Stimulated activated CD4-positive, alpha-beta T cell treated with anti-CD3 and anti-CD28 coated beads, Interleukin-15, amount 100 ng/mL, for 48 hours (primary cell): ENCODE measurements at places on chromosomes 2 and 18.

- DNase-seq = no peak
Observed at GRCh38 chr18:55290898-55291297, 297.1 kb downstream of the TCF4 start.

DNA sequence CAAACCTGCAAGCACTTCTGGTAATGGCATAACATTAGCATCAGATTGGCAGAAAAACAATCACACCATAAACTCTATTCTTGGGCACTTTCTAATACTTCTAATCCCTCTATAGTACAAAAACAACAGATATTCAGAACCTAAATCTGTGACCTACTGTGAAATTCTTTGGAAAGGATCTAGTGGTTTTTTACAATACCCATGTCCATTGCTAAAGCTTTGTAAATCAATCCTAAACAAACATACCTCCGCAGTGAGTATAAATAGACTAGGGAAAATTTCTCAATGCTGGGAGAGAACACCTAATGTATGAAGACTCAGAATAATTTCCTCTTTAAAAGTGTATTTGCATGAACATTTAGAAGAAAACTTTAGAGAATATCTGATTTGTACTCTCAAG, 1098.5 kb upstream of the DDX18 start:
- DNase-seq = no peak

DNA sequence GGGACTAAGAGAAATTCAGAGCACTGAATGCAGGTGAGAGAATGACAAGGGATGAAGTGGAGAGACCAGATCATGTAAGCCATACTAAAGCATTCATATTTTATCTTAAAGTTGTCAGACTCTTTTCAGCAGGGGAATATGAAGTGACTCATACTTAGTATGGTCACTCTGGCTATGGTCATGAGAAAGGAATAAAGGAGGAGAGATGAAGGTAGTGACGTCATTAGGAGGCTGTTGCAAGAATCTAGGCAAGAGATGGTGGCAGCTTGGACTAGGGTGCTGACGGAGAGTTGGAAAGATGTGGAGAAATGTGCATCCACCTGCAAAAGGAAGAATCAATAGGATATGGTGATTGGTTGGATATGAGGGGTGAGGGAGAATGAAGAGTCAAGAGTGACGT, 203.2 kb upstream of the ACVR2A start:
- DNase-seq = no peak

GRCh38 chr2:75560022-75560767, 544 bp downstream of the EVA1A start:
- no peak for DNase-seq

DNA sequence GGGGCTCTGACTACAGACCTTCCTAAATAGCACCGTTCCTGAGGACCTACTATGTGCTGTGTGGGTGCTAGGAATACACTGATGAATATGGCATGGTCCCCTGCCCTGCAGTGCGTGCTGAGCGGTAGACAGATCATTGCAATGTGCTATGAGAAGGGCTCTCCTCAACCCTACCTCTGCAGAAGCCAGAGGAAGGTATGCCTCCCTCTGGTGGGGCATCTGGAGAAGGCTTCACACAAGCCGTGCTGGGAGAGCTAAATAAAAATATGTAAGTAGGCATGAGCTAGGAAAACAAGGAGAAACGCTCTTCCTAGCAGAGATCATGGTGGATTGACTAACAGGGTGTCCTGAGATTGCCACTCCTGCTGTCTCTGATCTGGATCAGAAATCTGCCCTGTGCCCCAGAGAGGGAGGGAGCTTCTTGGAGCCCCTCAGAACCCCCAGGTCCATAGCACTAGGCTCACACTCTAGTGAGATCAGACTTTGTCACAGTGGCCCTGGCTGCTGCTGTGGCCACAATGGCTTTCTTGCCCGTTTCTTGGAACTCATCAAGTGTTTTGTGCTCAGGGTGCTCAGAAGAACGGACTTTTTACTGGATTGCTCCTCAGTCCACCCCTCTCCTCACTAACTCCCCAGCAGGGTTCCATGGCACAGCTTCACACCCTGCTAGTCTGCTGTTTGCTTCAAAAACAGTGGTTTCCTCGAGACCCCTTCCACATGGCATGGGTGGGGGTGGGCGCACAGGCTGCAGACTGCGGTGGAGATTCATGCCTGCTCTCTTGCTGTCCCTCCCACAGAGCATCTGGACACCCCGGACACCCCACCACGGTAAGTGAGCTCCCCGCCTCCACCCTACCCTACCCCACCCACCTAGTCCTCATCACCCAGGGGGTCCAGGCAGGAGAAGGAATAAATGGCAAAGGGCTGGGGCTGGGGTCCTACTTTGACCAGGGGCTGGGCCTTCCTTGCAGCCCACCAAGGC, 14.2 kb downstream of the SIGLEC15 start:
- DNase-seq = no peak

- no peak for DNase-seq
Observed at GRCh38 chr2:128425731-128426620, 107.3 kb upstream of the HS6ST1 start.

- no peak for DNase-seq
Observed at GRCh38 chr2:174623690-174624089, 26.1 kb upstream of the WIPF1 start.

DNA sequence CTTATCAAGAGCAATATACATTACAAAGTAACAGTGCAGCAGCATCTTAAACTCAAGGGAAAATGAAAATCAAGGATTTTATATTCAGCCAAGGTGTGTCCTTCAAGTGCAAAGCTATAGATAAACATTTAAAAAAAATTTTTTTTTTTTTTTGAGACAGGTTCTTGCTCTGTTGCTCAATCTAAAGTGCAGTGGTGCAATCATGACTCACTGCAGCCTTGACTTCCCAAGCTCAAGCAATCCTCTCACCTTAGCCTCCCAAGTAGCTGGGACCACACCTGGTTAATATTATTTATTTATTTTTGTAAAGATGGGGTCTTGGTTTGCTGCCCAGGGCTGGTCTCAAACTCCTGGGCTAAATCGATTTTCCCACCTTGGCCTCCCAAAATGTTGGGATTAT, 9.0 kb downstream of the CDKL4 start:
- DNase-seq = no peak

DNA sequence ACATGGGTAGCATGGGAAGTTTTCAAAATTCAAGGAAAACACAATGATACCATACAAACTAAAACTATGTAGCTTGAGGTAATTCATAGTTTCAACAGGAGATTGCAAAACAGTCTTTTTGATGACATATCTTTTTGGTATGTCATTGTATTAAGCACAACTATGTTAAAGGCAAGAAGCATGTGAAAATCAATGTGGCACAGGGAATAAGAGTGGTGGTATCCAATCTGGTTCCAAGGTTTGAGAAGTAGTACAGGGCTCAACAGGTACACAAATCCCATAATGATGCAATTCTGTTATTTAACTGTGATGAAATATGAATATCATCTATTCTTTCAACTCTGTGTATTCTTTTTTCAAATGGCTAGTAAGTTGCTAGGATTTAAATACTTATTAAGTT, 16.4 kb upstream of the DLX2 start:
- DNase-seq = no peak

DNA sequence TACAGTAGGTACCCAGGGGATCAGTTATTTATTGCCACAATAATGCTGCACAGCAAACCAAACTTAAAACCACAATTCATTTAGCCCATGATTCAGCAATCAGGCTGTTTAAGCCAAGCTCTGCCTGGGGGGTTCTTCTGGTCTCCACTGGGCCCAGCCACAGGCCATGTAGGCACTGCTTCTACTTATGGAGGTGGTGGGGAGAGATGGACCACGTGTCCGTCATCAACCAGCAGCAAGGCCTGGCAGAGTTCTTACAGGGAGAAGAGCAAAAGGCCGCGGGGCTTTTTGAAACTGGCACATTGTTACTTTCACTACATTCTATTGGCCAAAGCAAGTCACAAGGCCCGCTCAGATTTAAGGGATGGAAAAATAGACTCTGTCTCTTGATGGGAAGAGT, 76.3 kb upstream of the DAPL1 start:
- no peak for DNase-seq

GRCh38 chr2:18194161-18194560, 315.7 kb downstream of the KCNS3 start:
- no peak for DNase-seq

DNA sequence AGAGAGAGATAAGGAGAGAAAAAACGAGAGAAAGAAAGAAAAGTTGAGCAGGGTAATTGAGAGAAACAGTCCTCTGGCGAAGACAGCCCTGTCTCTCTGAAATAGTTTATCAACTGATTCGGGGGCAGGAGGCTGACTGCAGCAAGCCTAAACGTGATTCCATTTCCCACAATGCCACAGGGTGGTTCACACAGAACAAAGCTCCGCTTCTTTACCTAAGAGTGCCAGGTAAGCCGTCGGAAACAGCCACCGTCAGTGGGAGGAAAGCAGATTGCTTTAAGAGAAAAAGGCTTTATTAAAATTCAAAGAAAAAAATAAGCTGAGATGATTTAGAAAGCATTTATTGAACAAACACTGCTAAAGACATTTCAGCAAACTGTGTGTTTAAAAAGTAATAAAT, 271.4 kb upstream of the POU3F3 start:
- no peak for DNase-seq

GRCh38 chr2:186059096-186059495, 320.5 kb downstream of the FSIP2 start:
- no peak for DNase-seq

- DNase-seq = no peak
Observed at GRCh38 chr2:160303076-160303475, 103.0 kb upstream of the ITGB6 start.

DNA sequence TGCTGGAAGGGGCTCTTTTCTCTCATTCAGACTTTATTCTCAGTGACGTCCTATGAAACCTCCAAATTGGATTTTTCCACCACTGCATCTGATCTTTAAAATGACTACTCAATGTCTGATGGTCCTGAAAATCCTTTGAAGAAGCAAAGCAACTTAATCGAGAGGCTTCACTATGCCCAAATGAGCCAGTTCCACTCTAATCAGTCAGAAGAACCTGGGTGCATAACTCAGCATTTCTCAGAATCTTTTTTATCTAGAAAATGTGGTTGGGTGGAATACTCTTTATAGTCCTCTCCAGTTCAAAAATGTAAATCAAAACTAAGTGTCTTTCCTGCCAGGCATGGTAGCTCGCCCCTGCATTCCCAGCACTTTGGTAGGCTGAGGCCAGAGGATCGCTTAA, 60.7 kb downstream of the PRELID3A start:
- DNase-seq = no peak

DNA sequence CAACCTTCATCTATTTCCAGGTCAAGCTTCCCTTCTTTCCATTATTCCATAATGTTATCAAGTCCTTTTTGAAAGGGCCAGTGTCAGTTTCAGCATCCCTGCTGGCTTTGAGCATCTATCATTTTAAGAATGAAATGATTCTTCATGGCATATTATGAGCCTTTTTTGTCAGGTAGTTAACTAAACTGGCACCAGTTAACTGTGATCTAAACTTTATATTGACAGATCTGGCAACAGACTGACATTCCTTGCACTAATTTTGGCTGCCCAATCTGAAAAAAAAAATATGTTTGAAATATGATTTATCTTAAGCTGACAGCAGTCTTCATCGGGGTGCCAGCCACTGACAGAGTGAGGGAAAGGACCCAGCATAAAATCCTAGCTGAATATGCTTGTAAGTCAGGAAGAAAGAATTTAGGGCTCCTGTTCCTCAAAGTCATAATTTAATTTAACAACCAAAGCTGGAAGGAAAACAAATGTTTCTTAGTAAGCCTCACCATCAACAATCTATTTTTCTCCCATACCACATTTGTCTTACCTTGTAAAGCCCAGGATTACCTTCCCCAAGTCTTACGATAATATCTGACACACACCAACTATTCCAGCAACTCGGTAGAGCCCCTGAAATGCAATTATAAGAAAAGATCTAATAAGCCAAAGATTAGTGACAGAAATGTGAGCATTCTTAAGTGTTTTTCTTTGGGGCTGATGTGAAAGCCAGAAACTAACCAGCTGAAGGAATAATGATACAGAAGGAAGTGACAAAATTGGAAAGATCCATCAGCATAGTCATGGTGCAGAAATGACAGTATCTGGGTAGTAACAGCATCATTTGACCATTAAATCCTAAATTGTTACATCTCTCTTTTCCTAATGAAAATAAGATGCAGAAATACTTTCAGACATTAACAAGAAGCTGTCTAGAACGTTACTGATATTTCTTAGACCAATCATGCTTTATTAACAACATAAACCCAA, 228.1 kb downstream of the RBM43 start:
- DNase-seq = no peak

GRCh38 chr2:128473175-128474035, 154.7 kb upstream of the HS6ST1 start:
- peak; percentile 39 for DNase-seq

GRCh38 chr18:26574958-26575864, 26.9 kb upstream of the KCTD1 start:
- DNase-seq = no peak

- no peak for DNase-seq
Observed at GRCh38 chr2:85672456-85672855, 4.5 kb upstream of the SFTPB start.

DNA sequence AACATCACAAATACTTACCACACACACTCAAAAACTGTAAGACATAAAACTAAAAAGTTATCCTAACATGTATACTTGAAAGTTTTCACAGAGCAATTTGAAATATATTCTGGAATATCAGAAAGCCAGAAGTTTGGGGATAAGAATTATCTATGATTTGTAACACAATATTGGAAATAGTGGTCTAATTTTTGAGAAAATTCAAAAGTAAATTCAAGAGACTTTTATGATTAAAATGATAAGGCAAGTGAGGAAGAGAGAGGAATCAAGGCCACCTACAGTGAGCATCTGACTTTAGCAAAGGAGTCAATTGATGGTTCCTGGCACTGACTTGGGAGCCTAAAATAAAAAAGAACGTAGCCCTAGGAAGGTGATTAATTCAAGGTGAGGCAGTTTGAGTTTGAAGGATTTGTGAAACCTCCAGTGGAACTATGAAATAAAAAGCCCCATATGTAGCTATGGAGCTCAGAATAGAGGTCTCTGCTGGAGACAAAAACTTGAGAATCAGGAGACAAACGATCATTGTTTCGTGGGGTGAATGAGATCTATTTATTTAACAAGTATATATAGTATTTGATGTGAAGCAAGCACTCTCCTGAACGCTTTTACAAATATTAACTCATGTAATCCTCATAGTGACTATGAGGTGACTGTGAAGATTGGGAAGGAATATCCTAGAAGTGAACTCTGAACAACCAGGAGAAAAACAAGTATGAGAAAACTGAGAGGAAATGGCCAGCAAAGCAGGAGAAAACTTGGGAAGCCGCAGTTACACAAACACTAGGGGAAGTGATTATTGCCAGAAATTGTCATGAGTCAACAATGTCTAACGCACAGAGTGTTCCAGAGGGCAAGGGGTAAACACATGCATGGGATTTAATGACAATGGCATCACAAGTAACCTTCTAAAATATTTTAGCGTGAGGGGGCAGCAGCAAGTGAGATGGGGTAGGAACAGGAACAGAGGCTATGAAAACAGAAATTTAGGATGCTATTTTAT, 12.8 kb downstream of the TFPI start:
- DNase-seq = no peak

GRCh38 chr18:39655341-39655740, 2089.7 kb upstream of the CELF4 start:
- no peak for DNase-seq

GRCh38 chr2:85998071-85998991, 107.4 kb downstream of the POLR1A start:
- DNase-seq = no peak

GRCh38 chr18:58490238-58490637, 138.7 kb downstream of the ALPK2 start:
- no peak for DNase-seq

GRCh38 chr2:127564429-127565260, 29.2 kb downstream of the MYO7B start:
- DNase-seq = no peak
